ENCODE measurements at places on chromosomes 2 and 18. TPM values are rescaled to one million over a fixed set of nuclear protein-coding genes. Genes with fewer than 3 reads are reported as not detected.

Gene EMX1
- 0.36 TPM for total RNA-seq

Gene KCNG2
- not detected for total RNA-seq

Gene DSC2
- total RNA-seq: 2.7 TPM

Gene ELOA2
- not detected for total RNA-seq

Gene CYTIP
- total RNA-seq: 0.57 TPM

Gene COL6A3
- 0.69 TPM for total RNA-seq

Gene MDH1B
- 0.85 TPM for total RNA-seq

Gene EML6
- total RNA-seq: 6.3 TPM

Gene SERPINB5
- total RNA-seq: not detected

DNA sequence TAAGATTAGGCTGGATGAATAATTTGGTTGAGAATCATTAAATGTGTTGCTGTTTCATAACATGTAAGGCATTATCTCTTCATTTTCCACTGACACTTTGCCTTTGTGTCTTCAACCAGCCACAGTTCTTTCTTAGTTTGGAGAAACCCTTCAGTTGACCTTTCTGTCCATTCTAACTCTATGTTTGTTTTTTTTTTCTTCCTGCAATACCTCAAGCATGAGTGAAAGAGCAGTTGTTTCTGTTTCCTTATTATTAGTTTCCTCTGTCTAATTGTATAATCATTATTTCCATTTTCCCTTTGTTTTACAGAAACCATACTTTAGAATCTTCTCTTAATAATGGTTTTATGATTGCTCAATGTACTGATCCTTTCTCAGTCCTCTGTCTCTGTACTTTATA is 25.6 kb downstream of the HADHB start:
- no peak for DNase-seq

GRCh38 chr2:119218478-119219064 is 5.1 kb upstream of the STEAP3 start:
- no peak for DNase-seq

DNA sequence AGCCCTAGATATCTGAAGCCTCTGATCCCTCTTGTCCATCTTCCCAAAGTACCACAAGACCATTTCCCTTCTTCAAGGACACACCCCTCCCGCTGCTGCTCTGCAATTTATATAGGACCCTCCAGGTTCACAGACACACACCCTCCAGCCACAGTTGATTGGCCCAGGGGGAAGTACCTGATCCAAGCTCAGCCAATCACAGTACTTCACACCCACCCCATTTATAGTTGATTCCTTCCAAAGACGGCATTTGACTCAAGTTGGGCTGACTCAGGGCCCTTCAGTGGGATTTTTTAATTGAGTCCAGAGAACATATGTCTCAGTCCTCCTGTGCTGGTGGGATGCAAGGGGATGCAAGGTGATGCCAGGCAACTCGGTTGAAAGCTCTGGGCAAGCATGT is 59.2 kb downstream of the GYPC start:
- no peak for DNase-seq

DNA sequence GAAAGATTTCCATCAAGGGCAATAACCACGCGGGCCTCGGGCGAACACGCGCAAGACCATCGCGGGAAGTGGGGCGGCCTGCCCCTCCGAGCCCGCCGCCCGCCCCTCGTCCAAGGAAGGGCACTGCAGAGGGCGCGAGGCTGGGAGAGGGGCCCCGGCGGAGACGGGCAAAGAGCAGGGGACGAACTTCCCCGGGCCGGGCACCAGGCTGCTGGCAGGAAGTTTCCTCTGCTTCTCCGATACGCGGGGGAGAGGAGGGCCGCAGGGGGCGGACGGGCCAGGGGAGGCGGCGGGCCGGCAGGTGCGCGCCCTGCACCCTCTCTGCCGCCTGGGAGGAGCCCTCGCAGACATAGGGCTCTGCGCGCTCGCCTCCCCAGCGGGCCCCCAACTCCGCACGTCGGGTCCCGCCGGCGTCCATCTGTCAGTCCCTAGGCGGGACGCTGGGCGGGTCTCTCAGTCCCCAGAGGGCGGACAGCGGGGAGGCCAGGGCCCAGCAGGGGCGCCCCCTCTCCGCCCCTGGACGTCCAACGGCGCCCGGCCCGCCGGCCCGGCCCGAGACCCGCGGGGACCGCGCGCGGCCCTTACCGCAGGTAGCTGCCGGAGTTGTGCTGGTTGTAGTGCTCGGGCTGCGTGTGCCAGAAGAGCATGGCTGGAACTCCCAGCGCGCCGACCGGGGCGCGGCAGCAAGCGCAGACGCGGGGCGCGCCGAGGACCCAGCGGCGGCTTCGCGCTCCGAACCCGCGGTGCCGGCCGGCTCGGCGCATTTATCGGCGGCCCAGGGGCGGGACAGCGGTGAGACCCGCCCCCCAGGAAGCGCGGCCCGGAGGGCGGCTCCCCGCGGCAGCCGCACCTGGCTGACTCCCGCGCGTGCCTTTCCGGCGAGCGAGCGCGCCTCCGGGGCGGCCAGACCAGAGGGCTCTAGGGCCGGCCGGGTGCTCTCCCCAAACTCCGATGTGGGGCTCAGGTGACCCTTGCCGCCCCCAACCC is at the start of gene TFCP2L1:
TSS of gene TFCP2L1 (minus strand) at position 740 of the 987 bp plus-strand sequence. CDS start at position 647, 93 bp downstream.
- no peak for DNase-seq

DNA sequence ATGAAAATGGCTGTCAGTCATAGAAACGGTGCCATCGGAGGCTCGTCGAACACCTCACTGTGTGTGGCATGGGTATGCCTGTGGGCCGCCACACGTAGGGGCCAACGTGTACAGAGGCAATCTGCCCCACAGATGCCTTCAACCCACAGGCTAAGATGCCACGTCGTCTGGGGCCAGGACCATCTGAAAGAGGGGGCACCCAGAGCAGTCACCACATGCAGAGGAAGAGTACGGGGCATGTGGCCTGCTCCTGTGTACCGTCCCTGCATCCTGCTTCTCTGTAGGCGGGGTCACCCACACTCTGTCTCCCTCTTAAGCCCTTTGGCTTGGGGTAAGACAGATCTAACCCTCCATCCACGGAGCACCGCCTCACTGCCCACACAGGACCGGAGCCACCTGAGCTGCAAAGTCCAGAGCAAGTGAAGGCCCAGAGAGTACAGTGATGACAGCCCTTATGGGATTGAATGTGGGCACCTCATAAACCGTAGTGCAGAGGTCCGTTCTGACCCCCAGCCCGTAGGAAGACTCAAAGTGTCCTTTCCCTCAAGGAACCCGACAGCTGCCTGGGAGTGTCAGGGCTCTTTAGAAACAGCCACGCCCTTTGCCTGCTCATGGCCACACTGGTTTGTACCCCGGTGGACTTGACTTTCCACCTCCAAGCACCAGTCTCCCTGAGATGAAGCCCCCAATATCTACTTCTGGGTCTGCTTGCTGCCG is 66.2 kb downstream of the TWIST2 start:
- DNase-seq: no peak

- no peak for DNase-seq
Observed at GRCh38 chr18:45670281-45670962, 53.6 kb upstream of the SLC14A1 start.

DNA sequence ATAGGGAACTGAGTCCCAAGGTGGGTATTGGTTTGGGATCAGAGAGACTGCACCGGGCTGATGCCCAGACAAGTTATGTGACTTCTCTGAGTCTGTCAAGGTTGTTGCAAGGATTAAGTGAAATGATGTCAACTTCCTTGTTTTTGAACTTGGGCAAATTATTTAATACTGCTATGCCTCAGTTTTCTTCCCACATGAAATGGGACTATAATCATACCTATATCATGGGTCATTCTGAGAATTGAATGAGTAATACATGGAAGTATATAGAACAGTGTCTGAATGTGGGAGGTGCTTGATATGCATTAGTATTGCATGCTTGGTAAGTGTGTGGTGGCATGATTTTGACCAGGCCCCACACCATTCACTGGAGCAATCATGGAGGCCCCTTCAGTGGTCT is 99.0 kb downstream of the PRKCE start:
- DNase-seq: no peak

DNA sequence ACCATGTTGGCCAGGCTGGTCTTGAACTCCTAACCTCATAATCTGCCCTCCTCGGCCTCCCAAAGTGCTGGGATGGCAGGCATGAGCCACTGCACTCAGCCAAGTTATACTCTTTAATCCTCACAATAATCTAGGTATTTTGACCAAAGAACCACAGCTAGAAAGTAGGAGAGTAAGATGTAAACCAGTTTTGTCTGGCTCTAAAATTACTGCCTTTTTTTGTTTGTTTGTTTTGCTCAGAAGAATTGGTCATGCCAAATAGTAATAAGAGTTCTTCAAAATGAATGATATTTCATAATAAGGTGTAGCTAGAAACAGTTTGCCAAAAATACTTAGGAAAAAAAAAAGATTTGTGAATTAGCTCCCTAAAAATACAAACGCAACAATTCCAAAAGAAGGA is 36.7 kb downstream of the SCN2A start:
- DNase-seq: no peak

- DNase-seq: no peak
Observed at GRCh38 chr2:234422981-234423431, 73.9 kb downstream of the ARL4C start.

- DNase-seq: no peak
Observed at GRCh38 chr2:129870685-129871241, 108.7 kb upstream of the RAB6C start.

- DNase-seq: no peak
Observed at GRCh38 chr2:188870289-188870688, 103.9 kb upstream of the COL3A1 start.

Data from Panc1 (cell line).